IPS DF 6.9 (cell line): ENCODE measurements at places on chromosomes 7 and 10.

GRCh38 chr7:158519633-158520174 is 67.9 kb downstream of the PTPRN2 start:
- DNase-seq, result no peak

GRCh38 chr7:135206941-135207391 is 4.4 kb downstream of the WDR91 start:
- no peak for DNase-seq

DNA sequence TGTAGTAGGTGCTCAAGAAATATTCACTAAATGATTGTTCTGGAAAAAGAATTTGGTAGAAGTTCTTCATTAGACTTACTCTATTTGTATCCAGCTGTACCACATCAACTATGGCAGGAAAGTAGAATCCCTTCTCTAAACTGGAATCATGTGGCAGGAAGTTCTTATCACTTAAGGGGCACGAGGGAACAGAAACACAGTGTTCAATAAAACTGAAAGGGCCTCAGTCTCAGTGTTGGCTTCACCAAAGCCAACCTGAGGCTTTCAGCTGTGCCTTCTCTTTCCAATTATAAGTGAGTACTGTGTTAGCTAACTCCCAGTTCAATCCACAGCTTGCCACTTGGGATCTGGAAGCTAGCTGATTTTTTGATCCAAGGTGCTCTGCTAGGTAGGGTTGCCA is 257.6 kb upstream of the LRGUK start:
- no peak for DNase-seq

GRCh38 chr7:108326938-108327337 is 129.3 kb downstream of the NRCAM start:
- DNase-seq, result no peak
